ENCODE measurements at places on chromosomes 2 and 18.

DNA sequence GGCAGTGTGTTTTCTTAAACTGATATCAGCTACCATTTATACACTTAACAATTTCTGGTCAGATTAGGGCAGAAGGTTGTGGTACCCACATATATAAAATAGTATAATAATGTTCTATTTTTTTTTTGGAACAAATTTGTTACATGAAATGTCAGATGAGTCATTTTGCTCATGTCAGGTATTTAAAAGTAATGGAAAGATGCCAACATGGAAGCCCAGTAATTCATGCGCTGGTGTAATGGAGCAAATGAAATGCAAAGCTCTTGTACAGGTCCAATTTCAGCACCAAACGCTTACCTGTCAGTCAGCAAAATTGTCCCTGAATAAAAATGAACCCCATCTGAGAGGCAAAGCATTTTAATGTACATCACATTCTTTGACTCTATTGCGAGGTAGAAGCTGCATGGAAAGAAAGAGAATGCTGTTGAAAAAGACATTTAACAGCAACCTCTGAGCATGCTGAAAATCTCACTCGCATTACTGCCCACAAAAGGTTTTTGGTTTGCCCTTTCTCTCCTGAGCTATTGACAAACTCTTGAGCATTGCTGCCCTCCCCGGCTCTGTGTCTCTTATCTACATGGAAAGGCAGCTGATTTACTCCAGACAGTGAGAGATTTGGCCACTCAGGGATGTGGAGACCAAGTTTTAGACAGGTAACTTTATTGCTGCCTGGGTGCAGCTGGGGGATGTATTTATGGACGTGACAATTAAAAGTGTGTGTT is 217.5 kb downstream of the CAMKMT start:
- DNase-seq, result no peak

GRCh38 chr2:213422211-213422610 is 137.9 kb downstream of the SPAG16 start:
- no peak for DNase-seq

- DNase-seq, result no peak
Measured at GRCh38 chr2:150584081-150584480, 96.6 kb upstream of the RND3 start.

DNA sequence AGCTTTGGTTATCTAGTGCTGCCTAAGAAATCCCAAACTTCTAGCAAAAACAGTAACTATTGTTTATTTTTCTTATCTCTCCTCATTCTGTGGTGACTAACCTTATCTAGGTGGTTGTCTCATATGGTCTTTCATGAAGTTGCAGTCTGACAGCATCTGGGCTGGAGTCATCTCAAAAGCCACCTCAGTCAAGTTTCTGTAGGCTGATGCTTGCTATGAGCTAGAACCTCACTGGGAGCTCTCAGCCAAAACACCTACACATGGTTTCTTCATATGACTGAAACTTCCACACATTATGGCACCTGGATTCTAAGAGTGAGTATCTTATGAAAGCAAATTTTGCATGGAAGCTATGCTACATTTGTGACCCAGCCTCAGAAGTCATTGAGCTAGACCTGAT is 596.4 kb upstream of the VRK2 start:
- no peak for DNase-seq

- no peak for DNase-seq
Measured at GRCh38 chr2:192157776-192158175, 37.0 kb downstream of the TMEFF2 start.

All from NCI-H187 treated with DMSO at 0.1 percent for 48 hours (cell line).